ENCODE measurements at places on chromosomes 1 and 21.
A peak's percentile ranks its signal among the peaks of the same experiment; 100 is the strongest.

- DNase-seq = no peak
Measured at GRCh38 chr21:17461582-17461981, 51.3 kb upstream of the CXADR start.

- DNase-seq = no peak
Measured at GRCh38 chr1:160975026-160975425, 20.4 kb upstream of the ITLN2 start.

DNA sequence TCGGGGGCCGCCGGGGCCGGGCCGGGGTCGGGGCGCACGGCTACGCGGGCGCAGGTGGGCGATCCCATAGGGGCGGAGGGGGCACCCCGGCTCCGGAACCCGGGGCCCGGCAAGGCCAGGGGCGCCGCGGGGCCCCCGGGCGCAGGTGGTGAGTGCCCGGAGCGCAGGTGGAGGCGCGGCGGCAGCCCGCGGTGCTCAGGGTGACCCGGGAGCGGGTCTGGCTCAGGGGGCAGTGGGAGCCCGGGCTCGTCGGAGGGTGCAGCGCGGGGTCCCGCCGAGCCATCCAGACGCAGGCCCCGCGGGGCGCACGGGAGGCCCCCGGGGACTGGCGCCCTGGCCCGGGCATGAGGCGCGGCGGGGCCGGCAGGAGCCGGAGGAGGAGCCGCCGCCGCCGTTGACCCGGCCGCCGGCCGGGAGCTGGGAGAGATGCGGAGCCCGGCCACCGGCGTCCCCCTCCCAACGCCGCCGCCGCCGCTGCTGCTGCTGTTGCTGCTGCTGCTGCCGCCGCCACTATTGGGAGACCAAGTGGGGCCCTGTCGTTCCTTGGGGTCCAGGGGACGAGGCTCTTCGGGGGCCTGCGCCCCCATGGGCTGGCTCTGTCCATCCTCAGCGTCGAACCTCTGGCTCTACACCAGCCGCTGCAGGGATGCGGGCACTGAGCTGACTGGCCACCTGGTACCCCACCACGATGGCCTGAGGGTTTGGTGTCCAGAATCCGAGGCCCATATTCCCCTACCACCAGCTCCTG, 489 bp downstream of the CELSR2 start:
- no peak for DNase-seq

DNA sequence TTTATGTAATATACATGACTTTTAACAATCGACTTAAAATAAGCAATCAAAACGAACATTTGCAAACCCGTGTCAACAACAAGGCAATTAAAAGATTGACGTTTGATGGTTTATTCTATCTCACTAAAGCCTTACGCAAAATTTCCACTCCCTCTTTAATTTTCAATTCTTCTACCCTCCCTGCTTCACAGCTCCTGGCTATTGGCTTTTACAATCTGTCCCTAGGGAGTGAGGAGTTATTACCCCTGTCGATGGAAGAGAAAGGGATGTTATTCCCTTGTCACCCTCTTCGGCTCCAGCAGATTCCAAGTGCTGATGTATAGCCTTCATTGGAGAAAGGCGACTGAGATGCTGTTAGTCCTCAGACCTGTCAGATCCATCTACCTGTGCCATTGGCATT, 161.3 kb downstream of the ZNF281 start:
- DNase-seq = no peak

- no peak for DNase-seq
Measured at GRCh38 chr1:70840260-70840953, 207.2 kb downstream of the PTGER3 start.

- no peak for DNase-seq
Measured at GRCh38 chr21:34722684-34723300, 54.0 kb downstream of the CLIC6 start.

DNA sequence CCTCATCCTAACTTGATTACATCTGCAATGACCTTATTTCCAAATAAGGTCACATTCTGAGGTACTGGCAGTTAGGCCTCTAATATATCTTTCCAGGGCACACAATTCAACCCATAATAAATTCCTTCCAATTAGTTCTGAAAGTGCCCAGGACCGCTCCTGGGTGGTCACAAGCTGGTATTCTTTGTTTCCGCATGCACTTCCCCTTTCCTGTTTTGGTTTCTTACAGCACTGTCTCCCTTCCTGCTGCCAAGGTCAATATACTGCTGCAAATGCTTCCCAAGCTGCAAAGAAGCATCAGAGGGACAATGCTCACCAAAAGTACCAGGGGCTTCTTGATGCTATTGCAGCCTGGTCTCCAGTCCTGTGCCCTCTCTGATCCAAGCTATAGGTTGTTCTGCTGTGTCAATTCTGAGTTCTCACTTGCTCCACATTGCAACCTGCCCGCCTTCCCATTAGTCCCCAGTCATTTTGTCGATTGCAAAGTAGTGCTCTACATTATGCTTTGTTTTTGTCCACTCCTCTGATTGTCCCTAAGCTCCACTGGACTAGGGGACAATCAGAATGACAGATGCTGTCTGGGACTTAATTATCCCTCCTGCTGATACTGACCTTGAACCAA, 13.9 kb upstream of the XPR1 start:
- DNase-seq = no peak

- peak; percentile 31 for DNase-seq
Measured at GRCh38 chr1:184289825-184290550, 96.8 kb upstream of the C1orf21 start.

GRCh38 chr1:23524716-23525401, 6.2 kb downstream of the E2F2 start:
- DNase-seq = no peak

DNA sequence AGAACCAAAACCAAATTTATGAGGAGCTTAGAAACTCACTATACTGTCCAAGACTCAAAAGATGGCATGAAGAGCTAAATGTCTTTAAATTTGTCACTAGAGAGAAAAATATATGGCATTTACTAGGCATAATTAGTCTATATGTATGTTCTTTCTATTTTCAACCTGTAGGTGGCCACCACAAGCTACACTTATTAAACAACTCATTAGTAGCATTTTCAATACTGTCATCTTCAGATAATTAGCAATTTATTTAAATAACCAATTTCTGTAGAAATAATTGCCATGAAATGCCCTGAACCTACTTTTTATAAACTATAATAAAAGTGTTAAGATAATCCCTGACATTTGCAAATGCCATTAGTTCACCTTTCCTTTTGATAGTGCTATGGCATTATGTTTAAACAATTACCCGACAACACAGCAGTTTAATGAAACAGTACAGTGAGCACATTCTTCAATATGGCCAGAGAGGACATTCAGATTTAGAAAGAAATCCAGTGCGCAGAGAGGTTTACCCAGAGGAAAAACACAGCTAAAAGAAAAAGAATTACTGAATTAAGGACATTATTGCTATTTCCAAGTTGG, 522.5 kb downstream of the PTBP2 start:
- DNase-seq = no peak

- no peak for DNase-seq
Measured at GRCh38 chr1:30998887-30999286, 66.6 kb downstream of the PUM1 start.

- DNase-seq = no peak
Measured at GRCh38 chr1:56370513-56370912, 208.8 kb downstream of the PLPP3 start.

DNA sequence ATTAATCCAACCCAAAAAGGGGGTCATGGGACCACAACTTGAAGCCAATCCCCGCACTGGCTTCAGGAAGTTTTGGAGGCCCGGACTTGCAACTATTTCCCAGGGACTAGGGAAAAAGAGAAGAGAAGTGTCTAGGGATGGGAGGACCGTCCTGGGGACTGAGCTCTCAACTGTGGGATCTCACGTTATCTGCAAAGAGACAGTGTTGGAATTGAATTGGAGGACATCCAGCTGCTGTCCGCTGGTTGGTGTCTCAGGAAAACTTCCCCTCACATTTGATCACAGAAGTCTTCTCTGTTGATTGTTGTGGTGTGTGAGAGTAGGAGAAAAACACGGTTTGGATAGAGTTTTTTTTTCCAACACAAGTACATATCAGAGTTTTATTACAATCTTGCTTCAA, 46.2 kb upstream of the CITED4 start:
- no peak for DNase-seq

- DNase-seq = no peak
Measured at GRCh38 chr1:244104309-244105060, 53.4 kb downstream of the ZBTB18 start.

DNA sequence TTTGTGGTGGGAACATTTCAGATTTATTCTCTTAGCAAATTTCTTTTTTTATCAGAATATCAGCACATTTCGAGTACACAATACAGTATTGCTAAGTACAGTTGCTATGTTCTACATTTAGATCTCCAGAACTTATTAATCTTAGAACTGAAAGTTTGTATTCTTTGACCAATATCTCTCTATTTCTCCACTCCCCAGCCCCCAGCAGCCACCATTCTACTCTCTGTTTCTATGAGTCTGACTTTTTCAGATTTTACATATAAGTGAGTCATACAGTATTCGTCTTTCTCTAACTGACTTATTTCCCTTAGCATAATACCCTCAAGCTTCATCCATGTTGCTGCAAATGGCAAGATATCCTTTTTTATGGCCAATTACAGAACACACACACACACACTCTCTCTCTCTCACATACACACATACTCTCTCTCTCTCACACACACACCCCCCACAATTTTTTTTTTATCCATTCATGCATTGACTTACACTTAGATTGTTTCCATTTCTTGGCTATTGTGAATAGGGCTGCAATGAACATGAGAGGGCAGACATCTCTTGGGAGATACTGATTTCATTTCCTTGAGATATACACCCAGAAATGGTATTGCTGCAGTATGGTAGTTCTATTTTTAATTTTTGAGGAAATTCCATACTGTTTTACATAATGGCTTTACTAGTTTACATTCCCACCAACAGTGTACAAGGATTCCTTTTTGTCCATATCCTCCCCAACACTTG, 15.7 kb downstream of the RPTN start:
- no peak for DNase-seq

GRCh38 chr1:90650401-90650800, 66.7 kb downstream of the BARHL2 start:
- DNase-seq = no peak

DNA sequence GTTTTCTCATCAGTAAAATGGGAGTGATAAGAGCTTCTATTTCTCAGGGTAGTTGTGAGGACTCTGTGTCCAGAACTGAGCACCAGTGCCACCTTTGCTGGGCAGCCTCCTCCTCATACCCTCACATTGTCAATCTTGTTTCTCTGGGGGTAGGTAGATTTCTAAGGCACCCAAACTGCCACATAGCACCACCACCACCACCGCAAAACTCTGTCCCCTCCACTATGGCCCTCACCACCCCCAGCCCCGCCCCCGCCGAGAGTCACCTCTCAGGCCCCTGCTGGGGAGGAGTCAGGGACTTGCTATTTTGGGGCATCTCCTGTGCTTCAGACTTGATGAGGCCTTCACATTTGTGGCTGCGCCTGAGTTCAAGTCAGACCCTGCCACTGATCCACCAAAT, 549.2 kb downstream of the PTPRU start:
- DNase-seq = no peak

DNA sequence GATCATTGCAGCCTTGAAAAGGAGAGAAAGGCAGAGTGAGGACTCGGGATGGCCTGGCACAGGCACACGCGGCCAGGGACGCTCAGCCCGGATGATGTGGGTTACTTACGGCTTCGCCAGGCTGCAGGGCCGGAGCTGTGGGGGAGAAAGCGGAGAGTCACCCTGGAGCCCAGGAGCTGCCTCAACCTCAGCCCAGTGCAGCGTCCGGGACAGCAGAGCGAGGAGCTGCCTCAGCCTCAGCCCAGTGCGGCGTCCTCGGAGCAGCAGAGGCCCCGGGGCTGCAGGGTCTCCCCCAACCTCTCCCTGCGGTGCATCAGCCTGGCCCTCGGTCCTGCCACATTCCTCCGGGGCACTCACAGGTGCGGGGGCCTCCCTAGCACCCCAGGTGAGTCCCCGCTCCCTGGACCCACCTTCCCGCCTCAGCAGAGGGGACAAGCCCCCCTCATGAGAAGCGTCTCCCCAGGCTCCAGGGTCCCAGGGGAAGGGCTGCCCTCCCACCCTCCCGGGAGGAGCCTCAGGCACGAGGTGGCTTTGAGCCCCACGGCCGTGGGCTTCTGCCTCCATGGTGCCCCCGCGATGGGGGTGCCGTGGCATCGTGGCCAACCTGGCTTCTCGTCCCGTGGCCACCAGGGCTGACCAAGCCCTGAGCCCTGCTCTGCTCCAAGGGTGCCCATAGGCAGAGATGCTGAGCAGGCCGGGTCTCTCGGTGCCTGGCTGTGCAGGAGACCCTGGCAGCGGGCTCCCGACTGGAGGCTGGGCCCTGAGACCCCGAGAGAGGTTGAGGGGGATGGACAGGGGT, 10.5 kb upstream of the RNF223 start:
- no peak for DNase-seq

DNA sequence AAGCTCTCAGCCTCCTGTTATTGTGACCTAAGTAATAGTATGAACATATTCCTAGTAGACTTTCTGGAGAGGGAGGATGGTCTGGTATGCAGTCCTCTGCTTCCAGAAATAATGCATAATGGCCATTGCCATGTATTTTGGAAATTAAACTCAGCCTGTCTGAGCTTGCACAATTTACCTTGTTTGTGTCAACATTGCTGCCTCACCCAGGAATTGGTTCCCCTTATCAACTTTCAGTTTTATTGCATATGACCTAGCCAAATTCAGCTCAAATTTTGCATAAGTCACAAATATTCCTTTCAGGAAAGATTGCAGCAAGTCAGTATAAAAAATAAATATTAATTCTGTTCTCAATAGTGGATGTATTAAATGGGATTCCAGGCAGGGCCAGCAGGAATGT, 101.9 kb upstream of the SLC5A9 start:
- DNase-seq = no peak

DNA sequence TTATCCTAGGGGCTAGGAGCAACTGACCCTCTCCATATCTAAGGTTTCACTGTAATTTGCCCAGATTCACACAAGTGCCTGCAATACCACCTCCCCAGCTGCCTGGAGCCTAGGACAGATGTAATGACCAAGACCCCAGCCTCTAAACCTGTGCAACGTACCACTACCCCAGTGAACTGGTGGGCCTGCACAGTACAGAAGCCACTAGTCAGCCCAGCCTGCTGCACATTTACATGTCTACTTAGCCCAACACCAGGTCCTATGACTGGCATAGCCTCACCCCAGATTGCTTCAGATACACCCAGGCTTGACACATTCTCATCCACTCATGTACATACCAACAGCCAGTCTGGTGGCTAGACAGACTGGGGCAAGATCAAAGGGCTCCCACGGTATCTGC, 1336.6 kb downstream of the BRINP3 start:
- DNase-seq = no peak

- no peak for DNase-seq
Measured at GRCh38 chr1:81174811-81175476, 625.8 kb upstream of the ADGRL2 start.

Data from body of pancreas (tissue), 4 donors.